ENCODE measurements at places on chromosomes 2 and 18. TPM values are rescaled to one million over a fixed set of nuclear protein-coding genes. Genes with fewer than 3 reads are reported as not detected.
A peak's percentile ranks its signal among the peaks of the same experiment; 100 is the strongest.

GRCh38 chr18:36700955-36701354 is 127.8 kb downstream of the TPGS2 start:
- peaks cover 4% of the 10 kb centered on the region for H3K4me1 ChIP-seq
- no peaks in the 10 kb centered on the region for H3K27me3 ChIP-seq
- H3K36me3 ChIP-seq = no peaks in the 10 kb centered on the region
- no peak overlapping the region for H3K27ac ChIP-seq
- no peak for DNase-seq
- no peak overlapping the region for H3K4me3 ChIP-seq

The CYP27A1 gene
- 4.5 TPM for polyA plus RNA-seq

- peaks cover 4% of the 10 kb centered on the region for H3K36me3 ChIP-seq
- H3K27ac ChIP-seq = no peak overlapping the region
- no peak overlapping the region for H3K4me3 ChIP-seq
- DNase-seq = peak; percentile 60
- H3K4me1 ChIP-seq = peaks cover 5% of the 10 kb centered on the region
Observed at GRCh38 chr2:221554769-221555493, 17.2 kb downstream of the EPHA4 start.

The CD226 gene
- 0.07 TPM for polyA plus RNA-seq

DNA sequence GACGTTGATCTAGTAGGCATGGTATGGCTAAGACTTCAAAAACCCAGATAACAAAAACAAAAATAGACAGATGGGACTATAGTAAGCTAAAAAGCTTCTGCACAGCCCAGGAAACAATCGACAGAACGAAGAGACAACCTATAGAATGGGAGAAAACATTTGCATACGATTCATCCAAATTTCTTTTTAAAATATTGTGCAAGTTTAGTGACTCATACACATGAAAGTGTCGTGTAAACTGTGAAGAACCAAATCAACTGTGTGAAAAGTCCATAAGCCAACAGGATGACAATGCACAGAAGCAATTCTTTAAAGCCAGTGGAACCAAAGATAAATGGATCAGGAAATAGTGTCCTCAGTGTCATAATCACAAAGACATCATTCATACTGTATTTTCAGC is 671.1 kb downstream of the RNF144A start:
- H3K4me1 ChIP-seq = no peaks in the 10 kb centered on the region
- H3K4me3 ChIP-seq = no peak overlapping the region
- H3K27ac ChIP-seq = no peak overlapping the region
- no peaks in the 10 kb centered on the region for H3K27me3 ChIP-seq

- H3K36me3 ChIP-seq = peaks cover 32% of the 10 kb centered on the region
- H3K27me3 ChIP-seq = no peaks in the 10 kb centered on the region
- DNase-seq = no peak
- H3K27ac ChIP-seq = no peak overlapping the region
Observed at GRCh38 chr18:63331105-63331504, 11.5 kb upstream of the BCL2 start.

DNA sequence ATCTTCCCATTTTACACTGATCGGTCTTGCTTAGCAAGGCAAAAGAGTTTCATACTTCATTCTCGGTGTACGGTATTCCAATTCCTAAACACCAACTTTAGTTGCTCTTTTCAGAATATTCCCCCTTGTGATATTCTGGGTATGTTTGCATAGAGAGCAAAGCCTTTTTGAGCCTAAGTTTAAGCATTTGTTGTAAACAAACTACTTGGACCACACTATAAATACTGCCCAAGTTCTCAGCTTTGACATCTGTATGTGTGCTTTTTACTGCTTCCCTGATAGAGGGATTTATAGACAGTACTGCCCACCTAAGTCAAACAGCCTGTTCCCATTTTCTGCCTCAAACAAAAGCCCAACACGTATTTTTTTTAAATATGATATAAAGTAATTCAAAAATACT is 36.9 kb downstream of the CCBE1 start:
- no peaks in the 10 kb centered on the region for H3K36me3 ChIP-seq
- no peaks in the 10 kb centered on the region for H3K27me3 ChIP-seq
- H3K4me3 ChIP-seq = no peak overlapping the region
- no peak overlapping the region for H3K27ac ChIP-seq
- H3K4me1 ChIP-seq = peaks cover 25% of the 10 kb centered on the region

The ZNF2 gene
- 2.7 TPM for polyA plus RNA-seq

GRCh38 chr18:63067939-63068338 is 251.6 kb downstream of the BCL2 start:
- no peak for DNase-seq
- no peaks in the 10 kb centered on the region for H3K36me3 ChIP-seq
- peaks cover 8% of the 10 kb centered on the region for H3K27me3 ChIP-seq
- no peak overlapping the region for H3K4me3 ChIP-seq

The HOXD12 gene
- polyA plus RNA-seq = not detected

The GPAT2 gene
- 0.53 TPM for polyA plus RNA-seq

DNA sequence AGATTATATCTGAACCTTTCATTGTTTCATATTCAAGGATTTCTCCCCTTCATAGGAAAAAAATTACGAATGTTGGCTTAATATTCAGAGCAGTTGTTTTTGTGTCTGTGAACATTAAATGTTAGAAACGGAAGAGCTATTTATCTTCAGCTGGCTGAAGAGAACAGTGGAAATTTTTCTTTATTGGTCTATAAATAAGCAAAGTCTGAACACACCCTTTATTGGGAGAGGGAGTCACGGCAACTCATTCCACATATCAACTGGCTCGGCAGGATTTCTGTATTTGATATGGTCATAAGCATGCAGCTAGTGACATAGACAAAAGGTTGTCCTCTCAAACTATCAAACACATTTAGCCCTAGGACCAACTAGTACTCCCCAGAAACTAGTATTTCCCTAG is 468.4 kb upstream of the HNRNPA3 start:
- no peak for DNase-seq
- H3K27me3 ChIP-seq = no peaks in the 10 kb centered on the region
- H3K4me1 ChIP-seq = no peaks in the 10 kb centered on the region
- no peaks in the 10 kb centered on the region for H3K36me3 ChIP-seq

The MC4R gene
- 0.14 TPM for polyA plus RNA-seq

DNA sequence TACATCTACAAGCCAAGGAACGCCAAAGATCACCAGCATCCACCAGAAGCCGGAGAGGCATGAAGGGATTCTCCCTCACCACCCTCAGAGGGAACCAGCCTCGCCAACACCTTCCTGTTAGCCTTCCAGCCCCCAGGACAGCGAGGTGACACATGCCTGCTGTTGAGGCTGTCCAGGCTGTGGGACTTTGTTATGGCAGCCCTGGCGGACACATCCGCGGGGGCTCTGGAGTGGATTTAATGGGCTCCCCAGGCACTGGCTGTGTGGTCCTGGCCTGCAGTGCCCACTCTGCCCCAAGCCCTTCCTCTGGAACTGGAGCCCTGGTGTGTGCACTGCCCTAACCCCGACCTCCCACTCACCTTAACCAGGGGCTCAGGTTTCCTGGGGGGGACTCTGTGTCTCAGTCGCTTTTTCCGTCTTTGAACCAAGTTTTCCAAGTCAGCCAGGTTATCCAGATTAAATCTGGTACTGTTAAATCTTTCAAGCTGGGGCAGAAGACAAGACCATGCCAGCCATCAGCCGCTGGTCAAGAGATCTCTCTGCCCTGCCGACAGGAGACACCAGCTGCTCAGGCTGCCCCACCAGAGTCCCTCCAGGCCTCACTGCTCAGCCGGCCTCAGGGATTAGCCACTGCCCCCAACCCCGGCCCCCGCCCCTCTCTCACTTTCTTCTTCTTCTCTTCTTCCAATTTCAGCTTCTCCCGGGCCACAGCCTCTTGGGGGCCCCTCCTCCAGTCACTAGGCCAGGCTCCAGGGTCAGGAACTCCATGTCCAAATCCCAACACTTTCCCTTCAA is 1.9 kb downstream of the ANKRD23 start:
- no peak overlapping the region for H3K4me3 ChIP-seq
- no peaks in the 10 kb centered on the region for H3K27me3 ChIP-seq
- DNase-seq = no peak

DNA sequence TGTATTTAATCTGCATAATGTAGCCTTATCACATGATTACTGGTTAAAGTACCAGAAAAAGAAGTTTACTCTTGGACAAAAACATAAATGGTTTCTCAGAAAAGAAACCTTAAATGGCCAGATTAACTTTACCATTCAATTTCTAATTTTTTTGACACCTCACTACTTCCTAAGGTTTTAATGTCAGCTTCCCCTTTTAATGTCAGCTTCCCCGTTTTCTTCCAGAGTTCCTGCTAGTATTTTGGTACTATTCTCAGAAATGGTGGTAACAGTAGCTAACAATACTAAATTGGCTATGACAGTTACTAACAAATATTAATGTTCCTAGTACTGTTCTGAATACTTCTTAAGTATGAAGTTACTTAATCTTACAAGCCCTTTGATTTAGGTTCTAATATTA is 22.4 kb upstream of the SLC8A1 start:
- H3K4me3 ChIP-seq = no peak overlapping the region
- DNase-seq = no peak
- H3K27me3 ChIP-seq = no peaks in the 10 kb centered on the region
- H3K4me1 ChIP-seq = no peaks in the 10 kb centered on the region
- H3K36me3 ChIP-seq = no peaks in the 10 kb centered on the region
- H3K27ac ChIP-seq = no peak overlapping the region

- no peaks in the 10 kb centered on the region for H3K4me1 ChIP-seq
- no peaks in the 10 kb centered on the region for H3K27me3 ChIP-seq
- H3K27ac ChIP-seq = no peak overlapping the region
- H3K36me3 ChIP-seq = no peaks in the 10 kb centered on the region
- DNase-seq = no peak
Observed at GRCh38 chr2:2717406-2717805, 386.3 kb upstream of the MYT1L start.

- H3K36me3 ChIP-seq = no peaks in the 10 kb centered on the region
- peaks cover 5% of the 10 kb centered on the region for H3K27me3 ChIP-seq
- no peak for DNase-seq
- H3K4me3 ChIP-seq = no peak overlapping the region
Observed at GRCh38 chr18:24500217-24500616, 39.8 kb downstream of the HRH4 start.

The PMAIP1 gene
- 30.1 TPM for polyA plus RNA-seq

The ITGB6 gene
- polyA plus RNA-seq = not detected

GRCh38 chr18:45361125-45361851 is 254.0 kb upstream of the SLC14A2 start:
- H3K4me1 ChIP-seq = peaks cover 5% of the 10 kb centered on the region
- peaks cover 17% of the 10 kb centered on the region for H3K27me3 ChIP-seq
- no peaks in the 10 kb centered on the region for H3K36me3 ChIP-seq
- DNase-seq = no peak
- H3K27ac ChIP-seq = no peak overlapping the region
- H3K4me3 ChIP-seq = no peak overlapping the region

DNA sequence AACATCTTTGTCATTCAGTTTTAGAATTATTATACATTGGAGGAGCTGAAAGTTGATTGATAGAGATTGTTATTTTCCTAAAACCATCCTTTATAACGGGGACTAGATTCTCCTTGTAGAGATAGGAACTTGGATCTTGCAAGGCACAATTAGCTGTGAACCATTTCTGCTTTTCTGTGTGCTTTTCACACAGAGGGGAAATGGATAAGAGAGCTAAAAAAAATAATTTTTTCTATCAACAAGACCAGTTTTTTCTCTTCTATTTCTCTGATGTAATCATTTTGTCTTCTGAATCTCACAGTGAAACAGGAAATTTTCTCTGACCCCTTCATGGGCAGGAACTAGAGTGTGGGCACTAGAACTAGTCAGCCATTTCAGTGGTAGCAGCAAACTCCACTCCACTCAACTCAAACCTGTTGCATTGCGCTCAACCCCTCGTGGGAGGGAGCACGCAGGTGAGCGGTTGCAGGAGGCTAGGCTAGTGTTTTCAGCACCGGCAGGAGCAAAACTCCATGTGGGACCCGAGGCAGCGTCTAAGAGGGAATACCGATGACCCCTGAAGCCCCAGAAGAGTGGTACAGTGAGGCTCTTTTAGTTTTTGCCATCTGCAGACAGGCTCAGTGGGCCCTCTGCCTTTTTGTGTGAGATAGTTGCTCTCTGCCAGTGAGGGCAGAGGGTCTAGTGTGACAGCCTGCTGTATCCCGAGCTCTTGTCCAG is 24.0 kb upstream of the SLC39A10 start:
- no peak for DNase-seq
- H3K36me3 ChIP-seq = no peaks in the 10 kb centered on the region
- H3K4me3 ChIP-seq = no peak overlapping the region
- H3K4me1 ChIP-seq = no peaks in the 10 kb centered on the region

- H3K27me3 ChIP-seq = no peaks in the 10 kb centered on the region
- peak overlapping the region; percentile 22 for H3K27ac ChIP-seq
- H3K4me3 ChIP-seq = no peak overlapping the region
Observed at GRCh38 chr18:56891870-56892269, 240.7 kb downstream of the WDR7 start.

The GAL3ST2 gene
- not detected for polyA plus RNA-seq

The SERPINB13 gene
- not detected for polyA plus RNA-seq

DNA sequence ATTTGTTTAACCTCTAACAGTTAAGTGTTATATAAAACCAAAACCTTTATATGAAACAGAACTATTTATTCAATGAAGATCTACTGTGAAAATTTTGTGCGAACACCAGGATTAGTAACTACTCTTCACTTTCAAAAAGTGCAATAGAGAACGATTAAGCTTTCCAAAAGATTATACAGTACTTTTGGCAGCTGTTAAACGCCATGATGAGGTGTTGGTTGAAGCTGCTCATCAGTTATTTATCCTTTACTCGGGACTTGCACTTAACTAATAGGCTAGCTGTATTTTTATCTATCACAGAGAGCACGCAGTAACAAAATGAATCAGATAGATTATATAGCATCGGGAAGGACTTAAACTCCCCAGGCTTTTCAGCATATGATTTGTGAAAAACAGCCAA is 113.6 kb downstream of the GCA start:
- H3K4me1 ChIP-seq = no peaks in the 10 kb centered on the region
- no peak overlapping the region for H3K4me3 ChIP-seq
- H3K27ac ChIP-seq = no peak overlapping the region

- H3K36me3 ChIP-seq = no peaks in the 10 kb centered on the region
- H3K27ac ChIP-seq = no peak overlapping the region
- H3K4me1 ChIP-seq = no peaks in the 10 kb centered on the region
- no peak for DNase-seq
- H3K4me3 ChIP-seq = no peak overlapping the region
- H3K27me3 ChIP-seq = peaks cover 2% of the 10 kb centered on the region
Observed at GRCh38 chr18:13372531-13372951, 154.0 kb downstream of the LDLRAD4 start.

All from IMR-90 (cell line).